Endothelial cell (in vitro differentiated cells): ENCODE measurements at places on chromosomes 5 and 9. TPM values are rescaled to one million over a fixed set of nuclear protein-coding genes. Genes with fewer than 3 reads are reported as not detected.

GRCh38 chr5:81246697-81247096 lies 13.6 kb downstream of the CKMT2 start:
- H3K4me1 ChIP-seq: peaks cover 40% of the 10 kb centered on the region
- H3K36me3 ChIP-seq: peaks cover 15% of the 10 kb centered on the region
- no peak overlapping the region for H3K27ac ChIP-seq
- H3K4me3 ChIP-seq: no peak overlapping the region

DNA sequence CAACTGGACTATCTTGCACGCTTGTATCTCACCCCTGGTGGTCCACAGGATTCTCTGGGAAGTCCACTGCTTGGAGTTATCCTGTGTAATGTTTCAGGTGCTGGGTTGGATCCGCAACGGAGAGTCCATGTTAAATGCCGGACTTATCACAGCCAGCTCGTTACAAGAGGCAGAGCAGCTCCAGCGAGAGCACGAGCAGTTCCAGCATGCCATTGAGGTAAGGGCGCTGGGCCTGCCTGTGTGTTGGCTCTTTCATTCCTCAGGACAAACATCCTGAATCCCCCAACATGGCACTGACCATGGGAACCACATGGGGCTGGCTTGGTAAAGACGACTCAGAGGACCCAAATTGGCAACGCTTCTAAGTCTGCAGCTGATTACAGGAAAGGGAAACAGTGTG lies 214.8 kb upstream of the OTULINL start:
- DNase-seq: no peak

DNA sequence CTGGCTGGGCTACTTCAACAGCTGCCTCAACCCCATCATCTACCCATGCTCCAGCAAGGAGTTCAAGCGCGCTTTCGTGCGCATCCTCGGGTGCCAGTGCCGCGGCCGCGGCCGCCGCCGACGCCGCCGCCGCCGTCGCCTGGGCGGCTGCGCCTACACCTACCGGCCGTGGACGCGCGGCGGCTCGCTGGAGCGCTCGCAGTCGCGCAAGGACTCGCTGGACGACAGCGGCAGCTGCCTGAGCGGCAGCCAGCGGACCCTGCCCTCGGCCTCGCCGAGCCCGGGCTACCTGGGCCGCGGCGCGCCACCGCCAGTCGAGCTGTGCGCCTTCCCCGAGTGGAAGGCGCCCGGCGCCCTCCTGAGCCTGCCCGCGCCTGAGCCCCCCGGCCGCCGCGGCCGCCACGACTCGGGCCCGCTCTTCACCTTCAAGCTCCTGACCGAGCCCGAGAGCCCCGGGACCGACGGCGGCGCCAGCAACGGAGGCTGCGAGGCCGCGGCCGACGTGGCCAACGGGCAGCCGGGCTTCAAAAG lies 36.9 kb upstream of the TTC1 start:
- peak; percentile 49 for DNase-seq
- peaks cover 16% of the 10 kb centered on the region for H3K27me3 ChIP-seq
- peaks cover 5% of the 10 kb centered on the region for H3K4me1 ChIP-seq
- no peak overlapping the region for H3K27ac ChIP-seq
- H3K36me3 ChIP-seq: peaks cover 3% of the 10 kb centered on the region

- peak overlapping the region; percentile 77 for H3K4me3 ChIP-seq
- peaks cover 62% of the 10 kb centered on the region for H3K36me3 ChIP-seq
- peaks cover 40% of the 10 kb centered on the region for H3K4me1 ChIP-seq
- H3K27ac ChIP-seq: peak overlapping the region; percentile 59
These were observed 9.2 kb downstream of the ENC1 start for GRCh38 chr5:74631081-74631953.

DNA sequence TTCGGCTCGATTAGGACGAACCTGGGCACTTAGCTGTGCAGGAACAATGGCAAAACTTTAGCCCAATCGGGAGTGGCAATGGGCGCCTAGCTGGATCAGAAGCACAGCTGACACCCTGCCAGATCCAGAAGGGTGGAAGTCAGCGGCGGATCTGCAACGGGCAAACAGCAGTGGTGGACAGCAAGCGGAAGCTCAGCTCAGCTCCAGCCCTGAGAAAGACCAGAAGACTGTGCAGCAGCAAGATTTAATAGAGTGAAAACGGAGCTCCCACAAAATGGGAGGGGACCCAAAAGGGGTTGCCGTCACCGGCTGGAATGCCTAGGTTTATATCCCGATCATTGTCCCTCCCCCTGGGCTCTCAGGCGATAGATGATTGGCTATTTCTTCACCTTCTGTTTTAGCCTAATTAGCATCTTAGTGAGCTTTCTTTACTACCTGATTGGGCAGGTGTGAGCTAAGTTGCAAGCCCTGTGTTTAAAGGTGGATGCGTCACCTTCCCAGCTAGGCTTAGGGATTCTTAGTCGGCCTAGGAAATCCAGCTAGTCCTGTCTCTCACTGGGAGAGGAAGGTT lies 1237.9 kb downstream of the CDH12 start:
- no peak for DNase-seq
- H3K27ac ChIP-seq: no peak overlapping the region
- H3K4me3 ChIP-seq: no peak overlapping the region
- H3K36me3 ChIP-seq: no peaks in the 10 kb centered on the region
- peaks cover 16% of the 10 kb centered on the region for H3K4me1 ChIP-seq

DNA sequence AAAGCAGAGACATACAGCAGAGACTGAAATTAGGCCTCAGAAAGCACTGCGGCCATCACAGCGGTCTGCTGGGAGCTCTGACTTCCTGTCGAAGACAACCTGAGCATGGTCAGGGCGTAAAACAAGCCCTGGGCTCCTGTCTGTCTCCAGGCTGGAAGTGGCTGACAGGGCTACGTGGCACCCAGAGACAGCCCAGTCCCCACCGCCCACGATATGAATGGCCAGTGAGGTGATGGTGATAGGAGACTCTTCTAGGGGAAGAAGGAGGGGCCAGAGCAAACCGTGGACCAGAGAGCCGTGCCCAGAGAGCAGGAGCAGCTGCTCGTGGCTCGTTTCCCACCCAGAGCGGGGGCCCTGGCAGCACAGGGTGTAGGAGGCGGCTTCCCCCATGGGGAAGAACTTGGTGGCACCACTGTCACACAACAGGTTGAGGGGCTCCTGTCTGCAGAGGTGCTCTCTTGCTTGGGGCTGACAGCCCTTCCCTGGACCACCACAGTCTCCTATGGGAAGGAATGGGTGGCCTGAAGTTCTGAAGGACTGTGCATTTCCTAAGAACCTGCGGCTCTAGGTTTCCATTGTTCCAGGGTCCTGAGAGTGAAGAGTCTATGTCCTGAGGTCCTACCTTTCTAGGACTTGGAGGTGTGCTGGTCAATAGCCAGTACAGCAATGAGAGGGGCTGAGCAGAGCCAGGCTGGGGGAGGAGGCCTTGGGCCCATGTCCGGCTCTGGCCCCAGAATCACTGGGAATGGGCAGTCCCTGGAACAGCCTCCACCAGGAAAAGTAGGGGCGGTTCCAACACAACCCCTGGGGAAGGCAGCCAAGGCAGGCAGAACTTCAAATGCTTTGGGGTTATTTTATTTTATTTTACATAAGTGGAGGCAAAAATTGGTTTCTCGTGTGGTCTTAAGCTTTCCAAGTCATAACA lies 56.4 kb downstream of the BARX1 start:
- DNase-seq: no peak
- H3K4me3 ChIP-seq: no peak overlapping the region
- peaks cover 1% of the 10 kb centered on the region for H3K27me3 ChIP-seq
- no peak overlapping the region for H3K27ac ChIP-seq

GRCh38 chr5:79241535-79241979 lies 5.6 kb downstream of the JMY start:
- DNase-seq: no peak
- peaks cover 3% of the 10 kb centered on the region for H3K27me3 ChIP-seq
- peaks cover 16% of the 10 kb centered on the region for H3K4me1 ChIP-seq
- H3K27ac ChIP-seq: no peak overlapping the region
- H3K4me3 ChIP-seq: no peak overlapping the region
- H3K36me3 ChIP-seq: peaks cover 4% of the 10 kb centered on the region

- H3K36me3 ChIP-seq: no peaks in the 10 kb centered on the region
- no peak overlapping the region for H3K4me3 ChIP-seq
- peaks cover 9% of the 10 kb centered on the region for H3K4me1 ChIP-seq
- no peak for DNase-seq
- no peak overlapping the region for H3K27ac ChIP-seq
These were observed 38.9 kb downstream of the ELL2 start for GRCh38 chr5:95922798-95923197.

DNA sequence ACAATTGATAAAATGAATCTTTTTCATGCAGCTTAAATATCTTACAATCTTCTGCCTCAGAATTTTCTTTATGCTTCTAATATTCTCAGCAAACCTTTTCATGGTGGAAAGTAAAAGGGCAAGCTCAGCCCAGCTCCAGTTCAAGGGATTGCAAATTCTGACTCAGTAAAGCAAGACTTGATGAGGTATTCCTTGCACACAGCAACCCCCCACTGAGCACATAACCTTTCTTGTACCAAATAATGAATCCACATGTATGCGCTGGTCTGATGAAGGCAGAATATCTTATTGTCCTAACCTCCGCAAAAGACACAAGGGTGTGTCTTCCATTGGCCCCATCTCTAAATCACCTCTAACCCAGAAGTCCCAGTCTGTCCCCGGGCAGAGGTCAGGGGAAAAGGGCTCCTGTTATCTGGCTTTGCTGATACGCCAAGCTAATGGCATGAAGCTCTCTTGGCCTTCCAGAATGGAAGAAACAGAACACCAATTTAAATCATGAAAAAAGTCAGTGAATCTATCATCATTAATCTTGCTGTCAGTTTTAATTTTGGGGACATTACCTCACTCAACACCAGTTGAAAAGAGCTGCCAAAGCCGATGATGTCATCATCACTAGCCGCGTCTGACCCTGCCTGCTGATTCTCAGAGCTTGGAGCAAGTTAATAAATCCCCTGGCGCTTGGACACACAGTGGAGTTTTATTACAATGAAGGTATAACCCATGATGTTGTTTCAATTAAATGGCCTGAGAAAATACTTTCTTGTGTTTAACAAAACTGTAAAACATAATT lies 592.5 kb upstream of the CLINT1 start:
- H3K27ac ChIP-seq: no peak overlapping the region
- no peak overlapping the region for H3K4me3 ChIP-seq
- no peaks in the 10 kb centered on the region for H3K36me3 ChIP-seq
- H3K4me1 ChIP-seq: peaks cover 4% of the 10 kb centered on the region
- H3K27me3 ChIP-seq: no peaks in the 10 kb centered on the region

GRCh38 chr9:116466271-116467235 lies 220.6 kb upstream of the TRIM32 start:
- H3K36me3 ChIP-seq: no peaks in the 10 kb centered on the region
- no peak overlapping the region for H3K4me3 ChIP-seq
- H3K4me1 ChIP-seq: peaks cover 8% of the 10 kb centered on the region
- peaks cover 4% of the 10 kb centered on the region for H3K27me3 ChIP-seq
- DNase-seq: no peak

DNA sequence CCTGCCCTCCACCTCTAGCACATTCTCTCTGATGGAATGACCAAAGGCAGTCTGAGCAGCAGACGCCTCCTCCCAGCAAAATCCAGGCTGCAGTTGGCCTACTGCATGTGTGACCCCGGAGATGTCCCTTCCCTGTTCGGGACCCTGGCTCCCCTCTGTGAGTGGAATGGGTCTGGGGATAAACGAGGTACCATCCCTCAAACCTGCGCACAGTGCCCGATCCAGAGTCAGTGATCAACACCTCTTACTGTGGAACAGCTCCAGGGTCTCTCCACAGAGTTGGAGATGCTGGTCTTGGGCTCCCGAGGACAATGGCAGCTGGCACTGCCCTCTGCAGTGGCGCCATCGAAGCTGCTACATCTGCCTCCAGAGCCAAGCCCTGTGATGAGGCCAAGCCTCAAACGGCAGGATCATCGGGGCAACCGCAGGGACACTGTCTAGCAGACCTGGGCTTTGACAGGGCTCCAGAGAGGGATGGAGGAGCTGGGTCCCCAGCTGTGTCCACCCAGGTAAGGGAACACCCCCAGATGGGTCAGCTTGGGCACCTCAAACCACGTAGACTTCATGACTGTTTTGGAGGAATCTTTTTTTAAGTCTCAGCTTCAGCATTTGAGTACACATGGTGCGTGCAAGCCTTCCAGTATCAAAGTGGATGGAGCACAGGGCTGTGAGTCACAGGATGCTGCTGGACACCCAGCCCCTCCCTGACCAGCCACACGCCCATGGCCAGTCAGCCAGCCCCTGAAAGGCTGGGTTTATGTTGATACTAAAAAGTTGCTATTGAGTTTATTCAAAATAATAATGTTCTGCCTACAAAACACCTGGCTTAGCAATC lies 13.0 kb downstream of the MED10 start:
- H3K27me3 ChIP-seq: peaks cover 12% of the 10 kb centered on the region
- DNase-seq: no peak
- H3K4me1 ChIP-seq: peaks cover 31% of the 10 kb centered on the region

DNA sequence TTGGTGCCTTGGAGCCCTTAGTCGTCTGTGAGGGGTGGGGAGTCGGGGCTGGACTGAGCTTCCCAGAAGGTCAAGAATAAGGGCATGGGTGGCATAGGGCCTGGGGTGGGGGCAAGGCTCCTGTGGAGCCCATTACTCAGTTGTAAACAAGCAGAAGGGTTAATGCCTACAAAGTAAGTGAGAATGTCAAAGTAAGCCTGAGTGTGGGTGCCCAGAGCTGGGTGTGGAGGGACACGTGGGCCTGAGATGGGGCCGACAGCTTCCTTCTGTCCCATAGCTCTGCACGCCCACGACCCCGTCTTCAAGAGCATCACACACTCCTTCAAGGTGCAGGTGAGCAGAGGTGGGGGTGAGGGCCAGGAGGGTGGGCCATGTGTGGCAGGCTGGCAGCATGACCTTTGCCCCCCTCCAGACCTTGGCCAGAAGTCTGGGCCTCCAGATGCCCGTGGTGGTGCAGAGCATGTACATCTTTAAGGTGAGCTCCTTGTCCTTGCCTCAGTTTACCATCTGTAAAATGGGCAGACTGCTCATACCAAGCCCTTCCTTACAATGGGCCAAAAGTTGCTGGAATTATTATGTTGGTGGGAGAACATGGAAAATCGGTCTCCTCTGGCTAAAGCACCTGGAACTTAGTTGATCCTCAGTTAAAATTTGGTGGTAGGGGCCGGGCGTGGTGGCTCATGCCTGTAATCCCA lies 11.1 kb downstream of the DOLK start:
- DNase-seq: no peak
- no peak overlapping the region for H3K4me3 ChIP-seq

The GPRIN1 gene
- total RNA-seq: 3.9 TPM

The BAAT gene
- not detected for total RNA-seq

The C9orf152 gene
- total RNA-seq: not detected
